ENCODE measurements at places on chromosomes 7 and 10.

DNA sequence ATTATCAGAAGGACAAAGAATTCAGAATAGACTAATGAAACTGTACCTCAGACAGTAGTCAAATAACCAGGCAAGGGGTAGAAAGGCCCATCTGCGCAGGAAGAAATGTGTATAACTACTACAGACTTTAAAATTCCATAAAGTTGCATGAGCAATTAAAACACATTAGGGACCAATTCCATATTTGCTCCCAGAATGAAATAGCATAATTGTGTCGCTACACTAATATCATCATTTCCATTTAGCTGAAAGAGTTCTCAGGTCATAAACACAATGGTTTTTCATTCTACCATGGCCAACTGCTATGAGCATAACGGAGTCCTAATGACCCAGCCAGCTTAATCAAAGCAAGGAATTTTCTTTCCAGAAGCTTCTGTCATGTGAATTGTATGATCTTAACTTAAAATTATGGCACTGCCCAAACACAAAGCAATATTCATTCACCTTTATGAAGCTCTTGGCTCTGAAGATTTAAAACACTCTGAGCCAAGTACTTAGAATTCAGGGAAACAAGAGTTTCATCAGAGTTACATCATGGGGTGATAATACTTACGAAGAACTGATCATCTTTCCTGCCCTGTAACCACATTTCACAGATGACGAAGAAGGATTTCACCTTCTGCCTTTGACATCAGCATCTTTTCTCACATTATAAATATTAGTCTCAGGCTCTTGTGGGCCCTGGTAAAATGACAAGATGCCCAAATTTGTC is 98.1 kb upstream of the DOCK1 start:
- no peak for DNase-seq

- DNase-seq: no peak
Observed at GRCh38 chr7:146131701-146132100, 15.1 kb downstream of the CNTNAP2 start.

- DNase-seq: no peak
Observed at GRCh38 chr10:28219251-28219650, 83.6 kb downstream of the MPP7 start.

DNA sequence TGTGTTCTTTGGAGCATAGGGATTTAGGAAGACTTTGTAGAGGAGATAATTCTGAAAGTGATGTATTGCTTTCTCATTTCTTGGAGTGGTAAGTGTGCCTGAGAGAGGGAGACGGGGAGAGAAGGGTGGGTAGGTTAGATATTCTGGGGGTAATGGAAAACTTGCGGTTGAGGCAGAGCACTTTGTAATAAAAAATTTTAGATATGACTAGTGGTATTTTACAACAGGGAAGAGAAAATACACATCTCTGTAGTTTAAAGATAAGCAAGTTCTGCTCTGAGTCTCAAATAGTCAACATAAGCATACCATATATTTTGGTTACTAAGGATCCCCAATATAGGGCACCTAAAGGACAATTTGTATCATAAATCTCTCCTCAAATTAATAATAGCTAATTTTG is 6.6 kb downstream of the VPS50 start:
- no peak for DNase-seq

GRCh38 chr10:132281915-132282666 is 25.7 kb downstream of the STK32C start:
- no peak for DNase-seq

DNA sequence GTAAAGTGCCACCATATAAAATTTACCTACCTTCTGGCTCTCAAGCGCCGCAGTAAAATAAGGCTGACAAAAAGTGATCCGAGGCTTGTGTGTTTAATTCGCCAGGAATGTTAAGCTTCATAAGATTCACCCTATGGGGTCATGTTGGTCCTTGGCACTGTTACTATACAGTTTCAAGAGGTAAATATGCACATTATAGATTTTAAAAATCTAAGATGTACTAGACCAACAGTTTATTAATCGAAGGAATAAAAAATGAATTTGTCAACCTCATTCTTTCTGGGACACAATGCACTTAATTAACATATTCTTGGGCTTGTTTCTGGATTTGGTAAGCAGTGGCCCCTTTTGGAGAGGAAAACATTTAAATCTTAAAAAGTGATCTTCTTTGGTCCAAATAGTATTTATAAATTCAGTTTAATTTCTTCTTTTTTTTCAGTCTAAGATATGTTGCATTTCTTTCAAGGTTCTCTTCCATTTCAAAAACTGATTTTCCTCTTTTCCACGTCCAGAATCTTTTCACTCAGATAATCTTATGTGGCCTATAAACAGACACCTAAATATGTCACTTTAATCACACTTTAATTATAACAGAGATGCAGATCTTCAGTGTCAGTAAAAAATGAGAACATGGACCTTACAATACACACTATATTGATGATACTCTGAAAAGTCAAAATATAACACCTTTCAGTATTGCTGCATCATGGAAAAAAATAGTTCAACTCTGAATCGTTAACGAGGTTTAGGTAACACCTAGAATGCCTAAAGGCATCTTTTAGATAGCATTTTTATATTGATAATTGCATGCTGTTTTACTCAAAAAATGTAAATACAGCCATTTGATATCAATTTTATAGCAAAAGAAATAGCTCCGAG is 3.8 kb upstream of the SKIDA1 start:
- DNase-seq: no peak

- DNase-seq: no peak
Observed at GRCh38 chr7:30930621-30931020, 19.0 kb downstream of the AQP1 start.

- peak; percentile 15 for DNase-seq
Observed at GRCh38 chr10:6347391-6347951, 144.7 kb downstream of the PFKFB3 start.

DNA sequence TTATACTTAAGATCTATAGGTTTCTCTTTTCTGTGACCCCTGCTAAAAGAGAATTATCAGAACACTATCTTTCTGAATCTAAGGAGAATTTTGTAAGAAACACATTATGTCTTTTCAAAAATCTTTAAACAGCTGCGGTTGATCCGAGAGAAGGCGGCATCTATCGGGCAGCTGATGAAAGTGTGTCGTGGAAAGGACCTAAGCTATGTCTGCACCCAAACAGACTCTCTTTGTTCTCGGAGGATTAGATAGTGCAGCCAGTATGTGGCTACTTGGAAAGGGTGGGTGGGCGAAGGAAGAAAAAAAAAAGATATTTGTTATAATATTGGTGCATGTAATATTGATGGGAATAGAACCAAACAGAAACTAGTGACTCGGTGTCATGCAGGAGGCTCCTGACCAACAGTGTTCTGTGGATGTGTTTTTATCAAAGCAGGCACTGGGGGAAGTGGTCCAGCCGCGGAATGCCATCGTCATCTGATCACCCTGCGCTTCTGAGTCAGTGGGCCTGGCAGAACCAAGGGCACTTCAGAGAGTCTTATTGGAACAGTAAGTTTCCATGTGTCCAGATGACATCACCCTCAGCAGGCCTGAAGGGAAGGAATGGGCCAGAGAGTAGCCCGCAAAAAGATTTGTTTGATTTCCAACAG is 509.7 kb upstream of the AKR1E2 start:
- DNase-seq: peak; percentile 23

GRCh38 chr7:158194365-158194900 is 393.2 kb downstream of the PTPRN2 start:
- DNase-seq: no peak

DNA sequence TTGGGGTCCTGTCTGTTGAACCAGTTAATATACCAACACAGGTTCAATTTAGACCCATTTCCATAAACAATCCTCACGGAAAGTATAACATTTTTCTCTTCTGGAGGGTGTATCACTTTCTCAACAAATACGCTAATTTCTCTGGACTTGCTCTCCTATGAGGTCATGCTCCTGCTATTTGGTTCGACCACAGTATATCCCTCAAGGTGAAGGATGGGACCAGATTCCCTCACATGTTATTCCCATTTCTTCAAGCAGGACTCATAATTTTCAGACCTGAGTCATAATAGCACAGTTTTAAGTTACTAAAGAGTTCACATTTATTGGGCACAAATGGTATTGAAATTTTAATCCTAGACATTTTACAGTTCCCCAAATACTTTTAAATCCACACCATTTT is 57.2 kb downstream of the ADAM12 start:
- DNase-seq: no peak

DNA sequence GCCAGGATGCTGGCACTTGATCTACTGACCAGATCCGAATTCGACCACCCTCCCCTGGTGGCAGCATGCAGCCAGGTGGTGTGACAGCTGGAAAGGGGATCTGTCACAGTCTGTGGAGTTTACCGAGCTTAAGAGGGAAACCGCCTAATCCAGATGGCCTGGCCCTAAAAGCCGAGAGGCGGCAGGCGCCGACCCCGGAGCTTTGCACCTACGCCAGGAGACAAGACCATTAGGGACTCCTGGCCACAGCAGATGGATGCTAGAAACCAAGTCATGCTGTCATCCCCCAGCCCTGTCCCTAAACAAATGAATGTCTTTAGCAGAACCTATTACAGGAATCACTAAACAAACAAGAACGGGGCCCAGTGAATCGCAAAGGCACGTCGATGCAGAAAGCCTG is 27.7 kb downstream of the RCC1L start:
- DNase-seq: no peak

DNA sequence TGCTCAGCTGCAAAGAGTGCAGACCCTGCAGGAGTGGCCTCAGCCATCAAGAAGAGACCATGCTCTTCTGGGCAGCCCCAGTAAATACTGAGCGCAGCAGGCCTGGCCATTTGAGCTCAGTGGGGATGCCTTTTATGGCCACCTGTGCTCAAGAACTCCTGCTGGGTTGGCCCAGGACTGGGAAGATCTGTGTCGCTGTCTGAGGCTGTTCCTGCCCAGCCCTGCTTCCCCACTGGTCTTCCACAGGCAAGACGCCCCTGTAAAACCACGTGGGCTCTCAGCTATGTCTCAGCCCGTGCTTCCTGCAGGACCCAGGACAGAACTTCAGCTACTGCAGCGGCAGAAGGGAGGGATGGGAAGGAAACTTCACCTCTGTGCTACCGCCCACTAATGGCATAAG is 10.5 kb upstream of the PPIF start:
- no peak for DNase-seq
